Astrocyte of the spinal cord (primary cell): ENCODE measurements at places on chromosomes 3 and 15.

GRCh38 chr3:38022301-38022700 lies 7.1 kb downstream of the PLCD1 start:
- no peak for DNase-seq

GRCh38 chr3:77546246-77546645 lies 506.3 kb downstream of the ROBO2 start:
- DNase-seq = no peak

DNA sequence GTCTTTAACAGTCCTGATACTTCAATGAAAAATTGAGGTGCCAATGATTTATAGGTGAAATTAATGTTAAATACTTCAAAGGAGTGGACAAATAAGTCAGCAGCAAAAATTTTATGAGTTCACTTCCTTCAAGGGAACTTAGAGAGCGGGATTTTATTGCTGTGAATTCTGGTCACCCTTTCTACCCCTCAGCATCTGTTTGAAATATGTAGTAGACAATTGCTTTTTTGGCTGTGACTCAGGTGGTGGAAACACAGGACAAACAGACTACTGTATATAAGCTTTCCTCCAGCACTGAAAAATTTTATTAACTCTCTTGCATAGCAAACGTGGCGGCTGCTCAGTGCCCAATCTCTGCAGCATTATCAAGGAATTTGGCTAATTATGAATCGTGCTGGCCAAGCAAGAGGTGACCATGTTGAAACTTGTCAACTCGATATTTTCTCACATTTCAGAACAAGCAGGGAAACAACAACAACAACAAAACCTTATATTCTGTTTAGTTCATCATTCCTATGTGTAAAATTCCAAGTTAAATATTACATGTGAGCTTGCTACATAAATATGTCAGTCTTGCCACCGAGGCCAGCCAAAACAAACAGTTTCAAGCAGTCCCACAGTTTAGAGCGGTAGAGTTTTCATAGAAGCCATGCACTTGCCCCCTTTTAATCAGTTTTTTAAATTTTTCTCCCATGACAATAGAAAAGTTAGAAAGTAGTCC lies 420.2 kb downstream of the FOXP1 start:
- DNase-seq = peak; percentile 40

DNA sequence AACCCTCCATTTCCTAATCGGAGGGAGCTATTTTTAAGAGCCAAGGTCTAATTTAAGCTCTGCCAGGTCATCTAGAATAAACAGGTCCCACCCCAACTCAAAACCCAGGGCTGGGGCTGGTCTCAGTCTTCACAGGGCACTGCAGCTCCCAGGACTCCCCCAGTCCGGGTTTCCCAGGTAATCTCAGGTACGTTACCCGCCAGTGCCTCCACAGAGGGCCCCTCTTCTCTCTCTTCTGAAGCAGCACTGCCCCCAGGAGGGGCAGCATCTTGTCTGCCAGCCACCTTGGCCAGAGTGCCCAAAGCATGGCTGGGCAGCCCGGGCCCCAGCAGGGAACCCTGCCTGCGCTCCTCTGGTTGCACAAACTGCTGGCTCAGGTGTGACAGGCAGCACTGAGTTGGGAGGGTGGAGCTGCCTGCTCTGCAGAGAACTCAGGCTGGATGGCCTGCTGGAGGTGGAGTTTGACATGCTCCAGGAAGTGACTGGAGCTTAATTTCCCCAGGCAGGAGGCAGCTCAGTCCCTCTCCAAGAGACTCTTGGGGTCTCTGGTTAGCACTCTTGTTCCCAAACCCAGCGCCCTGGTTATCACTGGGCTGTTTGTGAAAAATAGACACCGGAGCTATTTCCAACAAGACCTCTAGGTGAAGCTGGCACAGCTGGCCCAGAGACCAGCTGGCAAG lies at the start of gene PLA2G4F:
TSS of gene PLA2G4F (minus strand) at position 394 of the 680 bp plus-strand sequence. CDS start at position 307, 87 bp downstream.
- DNase-seq = no peak

DNA sequence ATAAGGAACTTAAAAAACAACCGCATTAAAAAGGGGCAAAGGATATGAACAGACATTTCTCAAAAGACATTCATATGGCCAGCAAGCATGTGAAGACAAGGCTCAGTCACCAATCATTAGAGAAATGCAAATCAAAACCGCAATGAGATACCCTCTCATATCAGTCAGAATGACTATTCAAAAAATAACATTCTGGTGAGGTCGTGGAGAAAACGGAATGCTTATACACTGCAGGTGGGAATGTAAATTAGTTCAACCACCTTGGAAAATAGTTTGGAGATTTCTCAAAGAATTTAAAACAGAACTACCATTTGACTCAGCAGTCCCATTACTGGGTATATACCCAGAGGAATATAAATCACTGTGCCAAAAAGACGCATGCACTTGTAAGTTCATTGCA lies 496.6 kb upstream of the SGO1 start:
- peak; percentile 79 for DNase-seq

DNA sequence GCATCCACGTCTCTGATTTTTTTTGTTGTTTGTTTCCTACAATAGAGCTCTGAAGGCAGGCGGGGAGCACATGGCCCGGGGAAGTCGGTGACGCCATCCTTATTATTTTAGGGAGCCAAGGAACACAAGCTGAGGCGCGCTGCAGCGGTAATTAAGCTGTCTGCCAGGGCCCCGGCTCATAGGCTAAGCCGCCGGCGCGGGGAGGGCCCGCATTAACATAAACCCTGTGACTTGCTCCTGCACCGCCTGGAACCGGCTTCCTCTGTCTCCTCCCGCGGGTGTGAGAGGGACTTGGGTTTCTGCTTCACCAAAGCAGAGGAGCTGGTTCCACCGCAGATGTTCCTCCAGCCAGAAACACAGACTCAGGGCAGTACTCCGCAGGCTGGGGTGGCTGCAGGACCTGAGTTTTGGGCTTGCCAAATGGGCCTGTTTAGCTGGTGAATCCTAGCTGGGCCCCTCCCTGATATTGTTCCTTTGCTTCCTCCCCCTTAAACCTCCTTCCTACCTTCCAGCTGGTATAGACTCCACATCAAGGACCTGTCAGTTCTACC lies 25.3 kb downstream of the ANP32A start:
- DNase-seq = peak; percentile 86

DNA sequence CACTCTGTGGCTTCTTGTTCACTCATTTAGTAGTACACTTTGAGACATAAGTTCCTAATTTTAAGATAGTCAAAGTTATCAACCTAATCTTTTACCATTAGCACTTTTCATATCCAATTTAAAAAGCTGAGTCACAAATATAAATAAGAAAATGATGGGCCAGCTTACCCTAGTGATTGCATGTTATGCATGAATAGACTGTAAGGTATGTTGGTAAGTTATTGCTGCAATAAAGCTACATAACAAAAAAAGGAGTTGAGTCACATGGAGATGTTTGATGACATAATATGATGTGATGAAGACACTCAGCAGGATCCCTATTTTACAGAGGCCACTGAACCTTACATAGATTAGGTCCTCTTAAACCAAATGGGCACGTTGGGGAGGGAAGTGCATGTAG lies 161.3 kb downstream of the OCA2 start:
- DNase-seq = peak; percentile 8

DNA sequence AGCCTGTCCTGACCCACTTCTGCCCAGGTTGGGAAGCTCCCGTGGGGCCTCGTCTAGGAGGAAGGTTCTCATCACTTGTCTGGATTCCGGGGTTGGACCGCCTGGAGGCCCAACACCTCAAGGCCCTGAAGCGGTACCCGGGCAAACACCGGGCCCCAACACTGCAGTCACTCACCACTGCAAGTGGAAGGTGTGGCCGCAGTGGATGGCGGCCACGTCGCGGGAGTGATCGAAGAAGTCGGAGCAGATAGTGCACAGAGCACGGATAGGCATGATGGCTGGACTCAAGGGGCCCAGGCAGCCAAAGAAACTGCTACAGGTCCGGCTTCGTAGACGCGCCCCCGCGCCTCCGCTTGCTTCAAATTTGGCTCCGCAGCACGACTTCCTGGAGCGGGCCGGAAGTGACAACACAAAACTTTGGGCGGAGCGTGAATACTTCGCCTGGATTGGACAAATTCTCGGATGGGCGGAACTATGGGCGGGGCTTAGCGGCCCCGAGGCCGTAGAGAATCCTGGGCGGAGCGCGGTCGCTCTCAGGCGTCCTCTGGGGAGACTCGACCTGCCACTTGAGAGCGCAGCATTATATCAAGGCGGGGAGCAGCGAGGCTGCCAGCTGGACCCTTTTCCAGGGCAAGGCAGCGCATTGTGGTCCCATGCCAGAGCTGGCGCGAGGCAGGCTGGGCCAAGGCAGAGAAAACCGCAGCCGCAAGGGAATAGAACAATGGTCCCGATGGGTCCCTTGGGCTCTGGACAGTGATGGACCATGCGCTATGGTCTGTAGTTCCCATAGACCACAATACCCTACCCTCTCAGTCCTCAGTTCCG lies at the start of gene TRAIP:
TSS of gene TRAIP (minus strand) at position 384 of the 825 bp plus-strand sequence. CDS start at position 273, 111 bp downstream.
- DNase-seq = peak; percentile 90

- peak; percentile 87 for DNase-seq
Measured at GRCh38 chr3:99534951-99535704, 103.3 kb upstream of the COL8A1 start.

- no peak for DNase-seq
Measured at GRCh38 chr3:117528688-117529087, 819.1 kb downstream of the TUSC7 start.

DNA sequence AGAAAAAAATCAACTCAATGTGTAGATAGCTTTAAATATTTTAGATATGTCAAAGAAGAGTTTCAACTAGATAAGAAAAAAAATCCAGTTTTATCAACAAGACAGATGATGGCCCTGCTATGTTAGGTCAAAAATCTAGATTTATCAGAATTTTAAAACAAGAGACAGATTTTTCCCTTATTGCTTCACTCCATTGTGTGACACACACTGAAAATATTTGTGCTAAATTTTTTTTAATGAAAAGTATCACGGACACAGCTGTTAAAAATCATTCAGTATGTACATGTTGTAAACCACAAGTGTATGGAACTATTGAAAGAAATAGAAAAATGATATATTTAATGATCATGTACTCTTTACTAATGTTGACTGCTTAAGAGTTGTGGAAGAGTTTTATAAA lies 43.6 kb downstream of the FOXB1 start:
- no peak for DNase-seq
